Stimulated activated CD8-positive, alpha-beta memory T cell treated with anti-CD3 and anti-CD28 coated beads, Interleukin-15, amount 100 ng/mL, for 4 hours (primary cell): ENCODE measurements at places on chromosomes 2 and 18.

- no peak for DNase-seq
Observed at GRCh38 chr2:212929971-212930370, 221.4 kb downstream of the IKZF2 start.

DNA sequence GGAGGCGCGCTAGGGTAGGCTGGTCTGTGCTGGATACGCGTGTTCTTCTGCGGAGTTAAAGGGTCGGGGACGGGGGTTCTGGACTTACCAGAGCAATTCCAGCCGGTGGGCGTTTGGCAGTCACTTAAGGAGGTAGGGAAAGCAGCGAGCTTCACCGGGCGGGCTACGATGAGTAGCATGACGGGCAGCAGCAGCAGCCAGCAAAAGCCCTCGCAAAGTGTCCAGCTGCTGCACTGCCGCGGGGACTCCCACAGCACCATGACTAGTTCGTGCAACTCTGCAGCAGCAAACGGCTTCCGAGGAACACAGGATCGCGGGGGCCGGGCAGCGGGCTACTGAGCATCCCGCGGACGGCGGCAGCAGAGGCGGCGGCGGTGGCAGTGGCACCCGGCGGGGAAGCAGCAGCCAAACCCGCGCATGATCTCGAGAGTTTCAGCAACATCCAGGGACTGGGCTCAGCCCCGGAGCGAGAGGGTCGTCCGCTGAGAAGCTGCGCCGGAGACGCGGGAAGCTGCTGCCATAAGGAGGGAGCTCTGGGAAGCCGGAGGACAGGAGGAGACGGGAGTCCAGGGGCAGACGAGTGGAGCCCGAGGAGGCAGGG is 368 bp downstream of the TMEFF2 start:
- DNase-seq = no peak

- DNase-seq = no peak
Observed at GRCh38 chr2:154855138-154855537, 156.6 kb downstream of the KCNJ3 start.

DNA sequence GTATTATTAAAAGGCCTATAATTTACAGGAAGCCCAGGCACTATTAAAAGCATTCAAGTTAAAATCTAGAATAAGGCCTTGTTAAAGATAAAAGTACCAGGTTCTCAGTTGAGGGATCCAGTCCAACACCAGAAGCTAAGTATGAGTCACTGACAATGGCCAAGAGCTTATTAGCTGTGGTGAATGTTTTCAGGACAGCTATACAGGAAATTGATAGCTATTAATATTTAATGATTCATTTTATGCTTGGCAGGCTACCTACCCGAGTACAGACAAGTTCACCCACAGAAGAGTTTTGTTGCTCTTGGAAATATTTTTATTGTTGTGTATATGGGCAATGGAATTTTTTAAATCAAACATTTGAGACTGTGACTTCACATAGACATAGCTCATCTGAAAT is 729.6 kb upstream of the ZNF804A start:
- DNase-seq = no peak

- no peak for DNase-seq
Observed at GRCh38 chr2:112686348-112687217, 34.2 kb upstream of the NT5DC4 start.

GRCh38 chr2:119259296-119259860 is 35.7 kb downstream of the STEAP3 start:
- no peak for DNase-seq

GRCh38 chr18:23049698-23050373 is 85.4 kb upstream of the CABLES1 start:
- no peak for DNase-seq

DNA sequence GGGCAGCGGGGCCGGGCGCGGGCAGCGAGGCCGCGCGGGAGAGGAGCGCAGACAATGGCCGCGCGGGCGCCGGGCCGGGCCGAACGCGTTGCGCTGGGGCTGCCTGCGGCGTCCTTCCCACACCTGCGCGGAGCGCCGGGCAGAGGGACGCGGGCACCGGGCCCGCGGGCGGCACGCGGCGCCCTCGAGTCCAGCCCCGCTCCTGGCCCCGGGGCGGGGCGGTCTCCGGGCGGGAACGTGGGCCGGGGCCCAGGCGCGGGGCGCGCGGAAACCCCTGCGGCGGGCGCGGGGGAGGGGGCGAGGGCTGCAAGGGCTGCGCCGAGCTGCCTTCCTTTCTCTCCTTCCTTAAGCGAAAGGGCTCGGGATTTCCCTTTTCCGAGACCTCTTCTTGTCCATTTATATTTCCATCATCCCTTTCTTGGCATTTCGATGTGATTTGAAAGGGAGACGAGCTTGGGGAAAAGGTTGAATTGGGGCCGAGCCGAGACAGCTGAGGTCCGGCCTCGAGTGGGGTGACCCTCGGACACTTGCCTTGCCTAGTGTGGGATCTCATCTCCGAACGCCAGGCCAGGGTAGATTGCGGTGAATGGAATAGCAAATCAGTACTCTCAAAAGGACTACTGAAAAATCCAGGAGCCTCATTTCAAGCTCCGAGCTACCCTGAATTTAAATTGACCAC is 676 bp downstream of the KLHL23 start:
- DNase-seq = no peak

- DNase-seq = no peak
Observed at GRCh38 chr2:149606251-149606811, 18.8 kb upstream of the MMADHC start.

DNA sequence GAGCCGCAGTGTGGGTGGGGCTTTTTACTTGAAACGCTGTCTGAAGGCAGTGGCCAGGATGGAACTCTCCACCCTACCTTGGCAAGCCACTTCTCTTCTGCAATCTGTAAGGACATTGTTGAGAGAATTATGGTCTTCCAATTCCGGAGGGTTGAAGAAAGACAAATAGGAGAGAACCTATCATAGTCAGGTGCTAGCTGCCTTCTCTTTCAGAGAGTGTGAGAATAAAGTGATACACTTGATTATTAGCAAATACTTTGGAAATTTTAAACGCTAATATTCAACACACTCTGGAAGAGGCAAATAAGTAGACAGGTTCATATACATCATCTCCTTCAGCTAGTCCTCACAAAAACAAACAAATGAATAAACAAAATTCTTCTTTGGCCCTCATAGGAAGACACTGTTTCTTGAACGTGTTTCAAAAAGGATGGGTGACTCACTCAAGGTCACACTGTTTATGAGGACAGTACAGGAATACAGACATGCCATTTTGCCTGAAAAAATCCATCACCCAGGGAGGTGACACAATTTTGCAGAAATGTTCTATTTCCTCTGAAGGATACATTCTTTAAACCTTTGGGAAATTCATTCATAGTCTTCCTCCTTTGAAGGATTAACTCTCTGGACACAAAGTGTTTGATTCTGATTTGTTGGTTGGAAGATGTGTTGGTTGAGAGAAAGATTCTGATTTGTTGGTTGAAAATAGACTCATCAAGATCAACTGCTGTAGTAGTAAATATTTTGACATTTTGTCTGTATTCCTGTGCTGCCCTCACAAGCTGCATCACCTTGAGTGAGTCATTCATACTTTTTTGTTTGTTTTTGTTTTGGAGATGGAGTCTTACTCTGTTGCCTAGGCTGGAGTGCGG is 2.2 kb upstream of the IL1RN start:
- DNase-seq = no peak

GRCh38 chr2:36486521-36487044 is 111.4 kb downstream of the FEZ2 start:
- no peak for DNase-seq

DNA sequence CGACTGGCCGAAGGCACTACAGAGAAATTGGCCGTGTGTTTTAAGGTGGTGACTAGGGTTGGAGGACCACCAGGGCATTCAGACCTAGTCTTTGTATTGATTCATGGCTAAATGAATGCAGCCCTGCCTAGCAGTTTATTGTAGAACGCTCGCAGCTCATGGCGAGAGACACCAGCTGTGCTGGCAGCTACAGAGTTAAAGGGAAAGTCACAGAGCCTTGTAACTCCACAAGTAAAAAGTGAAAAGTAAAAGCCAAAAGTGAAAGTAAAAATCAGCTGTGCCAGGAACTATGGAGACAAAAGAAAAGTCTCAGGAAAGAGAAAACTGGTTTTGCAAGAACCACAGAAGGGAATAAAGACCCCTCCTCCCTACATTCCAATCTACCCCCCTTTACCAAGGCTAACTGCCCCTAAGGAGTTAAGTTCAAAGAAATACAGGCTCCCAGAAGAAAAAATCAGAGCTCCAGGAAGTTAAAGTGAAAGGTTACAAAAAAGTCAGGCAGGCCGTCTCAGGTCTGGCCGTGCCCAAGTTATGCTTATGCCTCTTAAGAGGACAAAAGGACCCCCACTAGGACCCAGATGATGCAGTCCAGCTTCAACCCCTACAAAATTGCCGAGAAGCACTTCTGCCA is 46.4 kb upstream of the SELENOI start:
- no peak for DNase-seq

DNA sequence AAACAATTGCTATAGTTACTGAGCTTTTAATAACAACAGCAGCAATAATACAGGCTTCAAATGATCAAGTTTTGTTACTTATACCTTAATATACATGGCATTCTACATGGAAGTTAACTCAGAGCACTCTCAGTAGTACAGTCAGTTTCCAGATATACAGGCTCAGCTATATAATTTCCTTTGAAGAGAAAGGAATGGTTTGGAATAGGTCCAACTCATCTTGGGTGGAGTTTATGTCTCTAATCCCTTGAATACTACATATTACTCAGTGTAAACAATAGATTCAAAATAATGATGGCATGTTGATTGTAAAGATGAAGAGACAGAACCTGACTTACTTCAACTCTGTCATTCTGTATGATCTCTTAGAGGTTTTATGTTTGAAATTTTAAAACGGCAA is 174.9 kb downstream of the EPHA4 start:
- DNase-seq = no peak

GRCh38 chr2:182066400-182067087 is 80.9 kb downstream of the PPP1R1C start:
- no peak for DNase-seq

GRCh38 chr2:5885451-5886173 is 193.4 kb downstream of the SOX11 start:
- no peak for DNase-seq

GRCh38 chr2:191081411-191082155 is 67.6 kb upstream of the STAT1 start:
- no peak for DNase-seq

- no peak for DNase-seq
Observed at GRCh38 chr2:158486970-158487325, 30.2 kb downstream of the PKP4 start.

DNA sequence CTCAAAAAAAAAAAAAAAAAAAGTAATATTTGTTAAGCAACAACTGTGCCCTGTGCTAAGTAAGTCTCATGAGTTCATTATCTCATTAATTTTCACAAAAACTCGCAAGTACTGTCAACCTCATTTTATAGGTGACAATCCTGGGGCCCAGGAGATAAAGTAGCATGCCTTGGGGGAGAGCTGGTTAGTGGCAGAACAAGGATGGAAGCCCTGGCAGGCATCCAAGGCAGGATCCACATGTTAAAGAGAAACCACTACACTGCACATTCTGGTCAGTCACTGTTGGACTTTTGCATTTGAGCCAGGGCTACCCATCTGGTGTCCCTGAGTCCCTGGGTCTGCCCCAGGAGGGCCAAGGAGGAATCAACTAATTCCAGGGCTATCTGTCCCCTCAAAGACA is 54.6 kb downstream of the ZFP36L2 start:
- no peak for DNase-seq

DNA sequence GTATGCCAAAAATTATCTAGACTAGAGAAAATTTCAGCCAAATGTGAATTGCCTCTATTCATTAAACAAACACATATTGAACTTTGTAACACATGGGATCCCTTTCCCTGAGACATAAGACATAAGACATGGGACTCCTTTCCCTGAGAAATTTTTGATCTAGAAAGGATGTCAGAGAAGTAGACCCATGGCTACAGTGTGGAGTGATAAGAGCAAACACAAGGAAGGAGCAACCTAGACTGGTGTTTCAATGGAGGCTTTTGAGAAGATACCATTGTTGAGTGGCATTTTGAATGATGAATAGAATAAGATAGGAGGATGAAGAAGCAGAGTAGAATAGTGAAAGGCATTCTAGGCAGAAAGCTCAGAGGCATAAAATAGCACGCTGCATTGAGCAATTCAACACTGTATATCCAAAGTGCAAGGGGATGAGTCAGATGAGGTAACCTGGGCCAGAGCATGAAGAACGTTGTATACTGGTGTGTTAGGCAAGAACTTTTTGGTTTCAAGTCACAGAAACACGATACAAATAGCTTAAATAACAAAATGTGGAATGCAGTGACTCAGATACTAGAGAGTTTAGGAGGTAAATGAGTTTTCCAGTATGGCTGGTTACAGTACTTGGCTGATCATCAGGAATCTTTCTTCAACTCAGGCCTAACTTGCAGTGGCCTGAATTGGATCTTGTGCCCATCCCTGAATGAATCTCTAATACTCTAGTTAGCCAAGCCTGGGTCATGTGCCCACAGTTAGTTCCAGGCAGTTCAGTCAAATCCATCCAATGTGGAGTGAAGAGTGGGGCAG is 129.8 kb upstream of the TANK start:
- no peak for DNase-seq

- no peak for DNase-seq
Observed at GRCh38 chr2:96489261-96489660, 15.9 kb downstream of the NEURL3 start.

DNA sequence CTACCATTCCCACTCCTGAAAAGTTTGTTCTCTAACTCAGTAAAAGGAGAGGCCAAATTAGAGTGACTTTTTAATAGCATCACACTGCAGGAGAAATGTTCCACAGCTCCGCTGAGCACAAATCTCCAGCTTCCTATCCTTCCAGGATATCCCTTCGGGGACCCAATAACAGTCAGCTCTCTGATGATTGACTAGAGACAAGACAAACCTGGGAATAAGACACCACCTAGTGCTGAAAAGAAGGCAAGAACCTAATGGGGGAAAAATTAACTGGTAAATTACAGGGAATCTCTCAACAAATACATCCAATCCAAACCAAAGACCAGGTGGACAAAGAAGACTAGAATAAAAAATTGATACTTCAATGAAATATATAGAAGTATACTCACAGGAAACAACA is 977.1 kb upstream of the SOX11 start:
- DNase-seq = no peak

DNA sequence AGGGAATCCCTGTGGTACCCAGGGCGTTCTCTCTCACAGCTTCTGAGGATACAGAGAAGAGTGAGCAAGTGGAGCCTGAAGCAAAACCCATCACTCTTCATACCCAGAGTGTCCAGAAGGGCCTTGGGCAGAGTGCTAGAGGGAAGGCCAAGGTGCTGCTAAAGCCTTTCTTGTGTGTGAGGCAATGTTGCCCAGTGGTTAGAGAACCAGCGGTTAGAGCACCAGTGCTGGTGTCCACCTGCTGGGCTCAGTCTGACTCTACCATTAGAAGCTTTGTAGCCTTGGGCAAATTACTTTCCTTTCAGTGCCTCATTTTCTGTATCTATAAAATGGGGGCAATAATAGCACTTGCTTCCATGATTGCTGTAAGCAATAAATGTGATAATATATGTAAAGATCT is 210.5 kb upstream of the SKOR2 start:
- DNase-seq = no peak

- DNase-seq = no peak
Observed at GRCh38 chr2:162123806-162124758, 28.0 kb downstream of the GCG start.
